Stimulated activated CD8-positive, alpha-beta memory T cell treated with anti-CD3 and anti-CD28 coated beads, Interleukin-7, amount 100 ng/mL, for 48 hours (primary cell): ENCODE measurements at places on chromosomes 3 and 15.

GRCh38 chr3:151560738-151561137 is 99.9 kb upstream of the IGSF10 start:
- DNase-seq = no peak

- DNase-seq = no peak
These were observed 84.3 kb upstream of the TNFSF10 start for GRCh38 chr3:172607305-172608121.

GRCh38 chr15:88649286-88649733 is 10.5 kb downstream of the ISG20 start:
- peak; percentile 75 for DNase-seq

DNA sequence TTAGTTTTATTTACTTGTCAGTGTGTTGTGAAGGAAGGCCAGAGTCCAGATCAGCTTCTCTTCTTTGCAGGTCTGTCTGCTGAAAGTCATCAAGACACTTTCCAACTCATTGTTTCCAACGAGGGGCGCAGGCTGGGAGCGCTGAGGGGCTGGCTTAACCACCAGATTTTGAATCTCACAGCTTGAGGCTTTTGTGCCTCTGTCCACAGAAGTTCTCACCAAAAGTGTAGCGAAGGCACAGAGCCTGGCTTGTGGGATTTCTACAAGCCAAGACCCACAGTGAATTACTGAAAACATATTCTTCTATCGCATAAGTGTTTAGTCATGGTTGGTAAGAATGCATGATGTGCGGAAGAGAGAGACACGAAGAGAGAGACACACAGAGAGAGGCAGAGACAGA is 35.2 kb downstream of the BHLHE40 start:
- DNase-seq = no peak

- peak; percentile 12 for DNase-seq
These were observed 244.3 kb upstream of the MCTP2 start for GRCh38 chr15:93987068-93987467.

GRCh38 chr3:122576174-122576940 is 1.1 kb upstream of the PARP15 start:
- DNase-seq = no peak

GRCh38 chr15:78679089-78679511 is 38.1 kb upstream of the CHRNB4 start:
- no peak for DNase-seq

- DNase-seq = no peak
These were observed 220.3 kb upstream of the ATP10A start for GRCh38 chr15:26083457-26083856.

DNA sequence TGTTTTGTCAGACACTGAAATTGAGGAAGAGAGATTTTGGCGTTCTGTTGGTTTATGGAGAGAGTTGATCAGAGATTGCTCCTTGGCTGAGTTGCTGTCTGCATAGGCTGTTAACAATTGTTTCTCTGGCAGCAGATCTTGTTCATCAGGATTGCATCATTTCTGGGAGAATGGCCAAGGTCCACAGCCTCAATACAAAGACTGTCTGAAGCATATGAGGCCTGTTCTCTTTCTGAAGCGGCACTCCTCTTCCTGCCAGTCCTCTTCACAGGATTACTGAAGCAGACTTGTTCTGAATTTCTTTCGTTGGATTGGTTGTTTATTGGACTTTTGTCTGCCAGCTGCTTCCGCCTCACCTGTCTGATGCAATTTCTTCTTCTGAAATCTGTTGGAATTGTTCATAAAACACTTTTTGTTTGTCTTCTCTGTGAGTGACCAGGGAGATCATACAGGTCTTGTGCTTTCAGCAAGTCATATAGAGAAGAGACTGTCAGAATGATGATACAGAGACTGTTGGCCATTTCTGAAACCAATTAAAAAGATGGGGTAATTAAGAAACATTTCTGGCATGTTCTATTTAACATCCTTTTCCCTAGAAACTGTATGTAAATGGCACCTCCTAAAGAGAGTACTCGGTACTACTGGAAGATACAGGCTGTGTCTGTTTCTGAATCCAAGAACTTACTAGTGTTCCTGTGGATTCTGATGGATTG is 25.5 kb downstream of the SETD5 start:
- DNase-seq = no peak

DNA sequence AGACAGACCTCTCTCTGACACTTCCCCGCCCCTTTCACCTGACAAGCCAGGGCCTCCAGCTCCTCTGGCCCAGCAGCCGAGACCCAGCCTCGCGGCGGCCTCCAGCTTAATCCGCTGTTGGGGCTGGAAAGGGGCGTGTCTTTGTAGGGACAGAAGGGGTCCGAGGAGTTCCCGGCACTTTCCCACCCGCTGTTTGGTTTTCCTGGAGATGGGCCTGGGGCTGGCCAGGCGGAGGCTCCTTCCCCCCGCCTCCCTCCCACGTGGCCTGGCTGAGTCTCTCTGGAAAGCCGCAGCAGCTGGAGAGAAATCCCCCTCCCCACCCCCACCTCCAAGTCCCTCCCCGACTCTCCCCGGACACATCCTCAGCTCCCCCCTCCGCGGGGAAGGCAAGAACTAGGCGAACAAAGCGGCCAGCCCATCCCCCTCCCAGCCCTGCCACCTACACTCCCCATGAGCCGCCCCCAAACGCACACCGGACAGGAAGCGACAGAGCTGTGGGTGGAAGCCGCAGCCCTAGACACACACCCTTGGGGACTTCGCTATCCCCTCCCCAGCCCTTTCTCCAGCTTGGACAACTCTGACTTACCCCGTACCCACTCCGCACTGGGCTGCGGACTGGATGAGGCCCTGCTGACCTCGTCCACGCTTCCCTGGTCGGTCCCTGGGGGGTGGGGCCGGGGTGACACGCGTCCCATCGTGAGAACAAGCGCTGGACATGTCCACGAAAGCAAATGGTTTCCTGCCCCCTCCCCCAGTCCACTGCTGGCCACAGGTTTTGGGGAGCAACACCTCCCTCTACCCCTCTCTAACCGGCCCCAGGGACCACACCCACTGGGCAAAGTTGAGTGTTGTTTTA is 1.2 kb downstream of the IGDCC4 start:
- DNase-seq = no peak

- no peak for DNase-seq
These were observed 162.4 kb upstream of the CFAP20DC start for GRCh38 chr3:59212128-59212779.

GRCh38 chr3:190491533-190492054 is 22.3 kb upstream of the IL1RAP start:
- DNase-seq = no peak

DNA sequence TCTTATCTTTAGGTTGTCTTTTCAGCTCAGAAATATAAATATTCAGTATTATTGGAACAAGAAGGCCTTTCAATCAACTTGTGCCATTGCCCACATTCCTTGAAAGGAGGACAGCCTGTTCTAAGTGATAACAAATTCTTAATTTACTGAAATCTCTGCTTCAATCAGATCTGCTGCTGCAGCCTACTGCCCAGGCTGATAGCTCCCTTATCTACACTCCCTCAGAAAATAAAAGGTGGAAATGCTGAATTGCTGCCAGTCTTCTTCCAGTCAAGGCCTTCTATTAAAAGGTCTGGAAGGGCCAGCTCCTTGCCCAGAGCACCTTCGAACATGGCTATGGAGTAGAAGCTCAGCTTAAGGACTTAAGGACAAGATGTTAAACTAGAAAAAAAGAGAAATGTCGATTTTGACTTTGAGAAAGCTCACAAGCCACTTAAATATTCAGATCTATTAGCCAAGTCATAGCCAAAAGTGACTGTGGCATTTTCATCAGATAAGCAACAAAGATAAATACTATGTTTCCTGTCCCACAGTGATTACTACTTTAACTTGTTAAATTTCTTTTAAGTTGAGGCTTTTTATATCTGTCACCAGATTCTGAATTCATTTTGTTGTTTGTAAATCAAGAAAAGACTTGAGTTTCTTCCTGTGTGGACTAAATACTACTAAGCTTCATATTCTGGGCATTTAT is 480.5 kb upstream of the CBLB start:
- DNase-seq = no peak

DNA sequence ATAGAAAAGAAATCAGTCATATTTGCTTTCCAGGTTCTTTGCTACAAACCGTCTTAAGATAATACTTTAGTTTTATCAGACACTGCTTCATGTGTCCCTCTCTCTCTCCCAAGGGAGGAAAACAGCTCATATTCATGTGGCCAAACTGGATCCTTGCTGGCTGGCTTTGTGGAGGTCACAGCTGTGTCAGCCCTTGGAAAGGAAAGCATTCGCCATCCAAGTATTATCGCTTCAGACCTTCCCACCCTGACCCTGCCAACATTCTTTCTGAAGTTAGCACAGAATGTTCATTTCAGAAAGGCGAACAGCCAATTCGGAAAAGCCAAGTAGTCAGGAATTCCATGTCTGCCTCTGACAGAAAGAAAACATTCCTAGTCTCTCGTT is 213.6 kb downstream of the FEZF2 start:
- no peak for DNase-seq

- no peak for DNase-seq
These were observed 23.1 kb downstream of the DCUN1D1 start for GRCh38 chr3:182957226-182957625.

GRCh38 chr3:13654330-13655060 is 105.6 kb downstream of the FBLN2 start:
- no peak for DNase-seq

DNA sequence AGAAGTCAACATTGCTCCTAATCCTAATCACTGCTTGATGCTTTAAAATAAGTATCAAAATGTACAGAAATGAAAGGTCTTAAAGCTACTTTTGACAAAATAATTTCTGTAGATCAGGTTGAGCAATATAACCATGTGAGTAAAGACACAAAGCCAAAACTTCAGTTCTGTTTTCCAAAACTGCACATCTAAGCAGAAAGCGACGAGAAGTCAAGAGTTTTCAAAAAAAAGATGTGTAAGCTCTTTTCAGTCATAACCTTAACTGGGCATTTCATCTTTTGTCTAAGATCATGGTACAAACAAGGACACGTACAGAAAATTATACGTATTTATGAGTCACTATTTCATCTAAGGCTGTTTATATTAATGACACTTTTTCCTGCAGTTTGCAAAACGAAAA is 608.8 kb downstream of the FOXP1 start:
- no peak for DNase-seq

GRCh38 chr3:198081421-198081844 is 121.4 kb downstream of the LMLN start:
- DNase-seq = no peak

- no peak for DNase-seq
These were observed 775 bp downstream of the ARNT2 start for GRCh38 chr15:80404761-80405553.

DNA sequence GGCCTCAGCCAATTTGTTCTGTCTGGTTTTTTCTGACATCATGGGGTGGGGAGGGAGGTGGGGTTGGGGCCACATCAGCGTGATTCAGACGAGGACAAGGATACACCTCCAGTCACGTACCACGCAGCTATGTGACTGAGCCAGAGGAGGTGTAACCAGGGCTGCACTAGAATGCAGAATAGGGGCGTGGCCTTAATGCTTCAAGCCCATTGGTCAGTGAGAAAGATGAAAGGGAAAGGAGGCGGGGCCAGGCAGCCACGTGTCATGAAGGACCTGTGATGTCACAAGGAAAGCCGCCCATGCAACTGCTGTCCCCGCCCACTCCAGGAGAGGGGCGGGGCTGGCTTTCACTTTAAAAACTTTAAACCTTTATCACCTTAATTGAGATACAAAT is at the start of gene GOLGA6L2:
Gene GOLGA6L2, minus strand, starts transcription at position 137 of the 394 bp plus-strand sequence. Its CDS starts 62 bp downstream, at position 75.
- DNase-seq = no peak

DNA sequence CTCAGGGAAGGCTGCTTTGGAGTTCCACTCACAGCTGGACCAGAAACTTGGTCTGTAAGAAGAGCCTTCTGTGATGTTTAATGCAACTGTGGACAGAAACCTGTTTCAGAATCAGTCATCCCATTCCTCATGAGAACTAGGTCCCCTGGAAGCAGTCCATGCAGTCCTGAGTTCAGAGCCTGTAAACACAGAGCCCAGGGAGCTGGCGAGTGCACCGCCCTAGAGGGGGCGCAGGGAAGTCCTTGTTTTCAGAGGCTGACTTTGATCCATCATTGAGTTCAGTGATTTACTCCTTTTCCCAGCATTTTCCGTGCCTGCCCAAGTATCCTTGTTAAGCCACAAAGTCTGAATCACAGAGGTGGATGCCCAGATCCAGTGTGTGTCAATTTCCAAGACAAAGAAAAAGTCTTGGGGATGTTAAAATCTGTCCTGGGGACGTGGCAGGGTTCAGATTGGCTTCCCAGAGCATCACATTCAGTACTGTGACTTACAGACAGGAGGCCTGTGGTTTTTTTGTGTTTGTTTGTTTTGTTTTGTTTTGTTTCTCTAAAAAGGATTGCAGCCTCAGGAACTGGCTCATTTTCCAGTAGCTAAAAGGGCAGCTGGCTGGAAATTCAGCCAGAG is 9.8 kb upstream of the TXNRD3 start:
- no peak for DNase-seq

DNA sequence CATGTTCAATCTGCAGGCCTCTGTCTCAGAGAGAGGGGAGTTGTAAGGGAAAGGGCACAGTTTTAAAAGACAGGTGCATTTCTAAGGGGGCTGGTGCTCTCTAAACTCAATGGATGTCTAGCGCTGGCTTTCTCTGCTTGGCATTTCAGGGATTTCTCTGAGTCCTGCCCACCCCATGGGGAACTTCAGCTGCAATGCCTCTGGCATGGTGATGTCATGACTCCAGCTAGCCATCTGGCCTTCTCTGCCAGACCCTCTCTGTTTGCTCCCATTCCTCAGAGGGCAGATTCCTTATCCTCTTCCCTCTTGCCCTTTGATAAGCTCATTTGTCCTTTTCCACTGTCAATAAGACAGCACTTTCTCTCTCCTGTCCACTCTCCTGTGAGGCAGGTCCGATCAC is 40.8 kb downstream of the RPLP1 start:
- no peak for DNase-seq

GRCh38 chr15:29103824-29104565 is 165.6 kb downstream of the NSMCE3 start:
- DNase-seq = peak; percentile 34

GRCh38 chr15:38706956-38707355 is 142.3 kb upstream of the RASGRP1 start:
- no peak for DNase-seq

DNA sequence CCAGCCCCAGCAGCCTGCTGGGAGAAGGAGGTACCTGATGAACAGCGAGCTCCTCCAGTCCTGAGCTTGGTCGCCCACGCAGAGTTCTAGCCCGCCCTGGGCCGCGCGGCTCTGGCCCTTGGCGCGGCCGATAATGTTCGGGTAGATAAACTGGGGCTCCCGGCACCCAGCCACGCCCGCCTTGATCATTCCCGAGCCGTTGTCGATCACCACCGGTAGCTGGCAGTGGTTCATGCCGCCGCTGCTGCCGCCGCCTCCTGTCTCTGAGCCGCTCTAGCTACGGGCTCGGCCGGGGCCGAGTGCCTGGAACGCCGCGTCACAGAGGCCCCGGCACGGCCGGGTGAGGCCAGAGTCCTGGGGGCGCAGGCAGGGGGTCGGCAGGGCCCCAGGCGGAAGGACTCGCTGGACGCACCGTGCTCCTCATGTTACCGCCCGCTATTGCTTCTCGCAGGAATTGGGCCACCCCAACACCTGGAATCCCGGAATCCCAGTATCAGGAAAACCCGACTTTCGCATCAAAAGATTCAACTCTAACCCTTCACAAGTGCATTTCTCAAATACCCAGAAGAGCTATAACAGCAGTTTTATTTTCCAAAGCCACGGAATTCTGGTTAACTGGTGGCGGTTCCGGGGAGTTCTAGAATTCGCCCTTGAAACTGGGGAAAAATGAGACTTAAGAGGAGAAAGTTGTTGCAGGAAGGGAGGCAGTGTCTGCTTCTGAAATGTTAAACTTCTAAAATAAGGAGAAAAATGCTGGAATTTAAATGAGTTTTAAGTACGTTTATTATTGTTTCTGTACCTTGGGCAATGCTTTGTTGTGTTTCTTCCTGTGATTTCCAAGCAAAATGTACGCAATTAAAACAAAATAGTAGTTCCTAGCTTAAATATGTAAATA is at the start of gene ACTRT3:
Gene ACTRT3, minus strand, starts transcription at position 275 of the 895 bp plus-strand sequence. Its CDS starts 41 bp downstream, at position 234.
- peak; percentile 45 for DNase-seq
